ENCODE measurements at places on chromosomes 6 and 20. TPM values are rescaled to one million over a fixed set of nuclear protein-coding genes. Genes with fewer than 3 reads are reported as not detected.

Gene PXDC1
- total RNA-seq: 24.1 TPM

Gene OLIG3
- total RNA-seq: not detected

Gene LRRC73
- 0.08 TPM for total RNA-seq

Gene F13A1
- 4.9 TPM for total RNA-seq

Gene GMEB2
- total RNA-seq: 8.6 TPM

Gene MRPL2
- total RNA-seq: 23.8 TPM

Gene DEFB118
- total RNA-seq: not detected

Gene ULBP2
- total RNA-seq: 0.14 TPM

Gene COL21A1
- 0.50 TPM for total RNA-seq

Gene JAG1
- total RNA-seq: 6.3 TPM

Gene TMEM181
- total RNA-seq: 15.5 TPM

Gene MLIP
- total RNA-seq: 2.3 TPM

Gene SOBP
- total RNA-seq: 5.4 TPM

Gene RCAN2
- 8.2 TPM for total RNA-seq

Gene ADGB
- total RNA-seq: not detected

Gene CLDN20
- not detected for total RNA-seq

Gene CRISP2
- total RNA-seq: not detected

Data from liver (tissue), 10 donors.